ENCODE measurements at places on chromosomes 2 and 18.

- DNase-seq = no peak
These were observed 9.1 kb downstream of the CAPN14 start for GRCh38 chr2:31208240-31208639.

- DNase-seq = no peak
These were observed 17.5 kb downstream of the CYRIA start for GRCh38 chr2:16647992-16648617.

- DNase-seq = no peak
These were observed 74.2 kb downstream of the GLI2 start for GRCh38 chr2:120809609-120810440.

GRCh38 chr2:133171393-133172004, 396.8 kb downstream of the NCKAP5 start:
- peak; percentile 69 for DNase-seq

GRCh38 chr2:23419171-23420090, 34.5 kb downstream of the KLHL29 start:
- DNase-seq = no peak

GRCh38 chr2:178205853-178206521, 11.7 kb downstream of the OSBPL6 start:
- DNase-seq = no peak

GRCh38 chr2:133817680-133818566, 249.7 kb upstream of the NCKAP5 start:
- DNase-seq = peak; percentile 90

GRCh38 chr2:138125306-138126288, 161.3 kb downstream of the HNMT start:
- DNase-seq = no peak

- DNase-seq = no peak
These were observed 4.8 kb upstream of the TMEM37 start for GRCh38 chr2:119426801-119427395.

DNA sequence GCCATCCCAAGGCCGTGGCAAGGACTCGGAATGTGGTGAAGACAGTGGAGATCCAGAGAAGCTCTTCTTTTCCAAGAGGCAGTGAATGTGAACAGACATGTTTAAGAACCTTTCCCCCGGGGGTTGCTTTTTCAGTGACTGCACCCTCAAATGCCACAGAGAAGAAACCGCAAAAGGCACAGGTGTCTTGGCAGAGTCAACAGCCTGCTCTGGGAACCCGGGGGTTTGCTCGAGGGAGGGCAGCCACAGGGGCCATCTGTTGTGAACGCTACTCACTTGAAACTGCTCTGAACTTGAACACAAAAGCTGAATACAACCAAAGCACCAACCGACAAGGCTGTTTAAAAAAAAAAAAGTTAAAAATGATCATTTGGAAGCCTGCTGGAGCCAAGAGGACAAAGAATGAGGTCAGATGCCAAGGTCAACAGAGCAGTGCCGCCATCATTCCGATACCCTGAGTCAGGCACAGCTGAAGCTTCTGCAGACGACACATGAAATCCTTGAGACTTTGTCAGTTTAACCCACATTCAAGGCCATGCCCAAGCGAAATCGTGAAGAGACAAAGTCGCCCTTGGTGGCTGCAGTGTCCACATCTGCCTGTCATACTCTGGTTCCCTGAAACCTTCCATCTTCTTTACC, 47.4 kb downstream of the PSMG2 start:
- no peak for DNase-seq

- DNase-seq = no peak
These were observed 37.4 kb upstream of the THUMPD2 start for GRCh38 chr2:39816428-39816827.

- DNase-seq = no peak
These were observed 223.2 kb upstream of the PXDN start for GRCh38 chr2:1967242-1968208.

- no peak for DNase-seq
These were observed 64.9 kb downstream of the BOD1L2 start for GRCh38 chr18:57211776-57212175.

GRCh38 chr2:210267698-210268097, 42.5 kb upstream of the ACADL start:
- no peak for DNase-seq

DNA sequence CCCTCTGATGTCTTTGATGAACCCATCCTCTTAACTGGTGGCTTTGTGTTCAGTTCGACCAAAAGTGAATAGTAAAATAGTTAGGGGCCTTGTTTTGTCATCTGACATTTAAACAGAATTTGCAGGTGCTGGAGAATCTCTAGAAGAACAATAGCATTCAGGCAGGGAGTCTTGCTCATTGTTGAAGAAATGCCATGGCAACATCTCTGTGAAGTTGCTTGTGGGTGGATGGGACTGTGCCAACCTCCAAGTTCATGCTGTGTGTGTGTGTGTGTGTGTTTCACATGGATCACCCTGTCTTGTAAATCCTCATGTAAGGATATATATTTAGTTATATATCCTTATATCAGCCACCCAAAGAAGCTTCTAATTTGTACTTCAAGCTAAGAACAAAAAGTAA, 66.7 kb downstream of the SKA1 start:
- no peak for DNase-seq

DNA sequence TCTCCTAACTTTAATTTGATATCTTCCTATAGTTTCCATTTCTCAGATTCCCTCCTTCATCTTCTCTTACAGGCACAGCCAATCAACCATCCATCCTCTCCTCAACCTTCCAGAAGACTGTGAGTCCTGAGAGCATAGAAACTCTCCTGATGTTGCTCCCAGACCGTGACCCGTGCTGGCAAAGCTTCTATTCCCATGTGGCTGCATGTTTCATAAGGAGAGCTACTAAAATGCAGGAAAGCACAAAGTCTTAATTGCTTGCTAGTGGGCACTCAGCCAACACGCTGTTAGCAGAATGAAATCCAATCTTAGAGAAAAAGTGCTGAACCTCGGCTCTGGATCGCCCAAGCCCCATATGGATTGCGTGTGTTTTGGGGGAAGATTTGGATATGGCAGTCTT, 1244.7 kb upstream of the ZEB2 start:
- DNase-seq = no peak

DNA sequence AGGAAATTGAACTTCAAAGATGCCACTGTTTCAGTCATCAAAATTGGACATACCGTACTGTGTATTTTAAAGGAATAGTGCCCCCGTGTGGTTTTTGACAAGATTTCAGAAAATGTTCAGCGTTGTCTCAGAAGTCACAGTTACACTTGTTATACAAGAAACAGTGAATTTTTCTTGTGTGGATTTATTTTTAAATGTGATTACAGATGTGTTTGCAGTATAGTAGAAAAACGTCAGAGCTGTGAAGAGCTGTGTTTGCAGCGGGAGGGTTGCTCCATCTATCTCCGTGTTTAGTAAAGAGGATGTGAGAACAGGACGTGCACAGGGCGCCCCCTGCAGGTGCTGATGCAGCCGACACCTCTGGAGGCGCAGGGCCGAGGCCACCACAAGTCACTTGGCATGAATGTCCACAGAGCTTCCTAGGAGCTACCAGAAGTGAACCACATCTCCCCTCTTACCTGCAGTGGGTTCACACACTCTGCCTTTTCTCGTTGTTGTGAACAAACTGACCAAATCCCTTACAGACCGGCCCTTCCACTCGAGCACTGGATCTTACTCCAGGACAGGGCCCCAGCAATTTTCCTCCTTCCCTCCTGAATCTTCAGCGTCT, 73.1 kb downstream of the CACNB4 start:
- DNase-seq = peak; percentile 35

- DNase-seq = no peak
These were observed 38.7 kb downstream of the E2F6 start for GRCh38 chr2:11427224-11427623.

GRCh38 chr2:20916604-20917286, 93.8 kb upstream of the LDAH start:
- no peak for DNase-seq

DNA sequence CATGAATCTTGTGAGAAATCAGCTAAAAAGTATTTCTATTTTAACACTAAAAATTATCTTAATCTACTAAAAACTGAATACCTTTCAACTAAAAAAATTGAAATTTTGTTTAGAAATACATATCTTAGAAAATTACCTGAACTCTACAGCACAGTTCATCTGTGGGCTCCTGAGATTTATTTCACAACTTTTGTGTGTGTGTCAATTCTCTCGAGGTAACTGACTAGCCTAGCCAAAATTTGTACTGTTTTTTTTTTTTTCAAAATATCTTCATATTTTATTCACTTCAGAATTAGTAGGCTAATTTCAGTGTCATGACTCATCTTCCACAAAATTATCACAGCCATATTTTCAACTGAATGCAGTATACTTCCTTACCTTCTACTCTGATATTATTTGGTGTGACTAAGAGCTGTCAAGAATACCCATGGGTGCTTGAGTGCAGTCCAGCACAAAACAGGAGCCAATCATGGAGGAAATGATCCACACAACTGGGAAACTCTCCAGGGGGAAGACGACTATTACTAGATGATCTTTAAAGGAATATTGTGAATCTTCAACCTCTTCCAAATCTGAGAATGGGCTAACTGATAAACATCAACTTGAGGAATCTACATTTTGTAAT, 174.6 kb downstream of the ZNF385B start:
- DNase-seq = no peak

DNA sequence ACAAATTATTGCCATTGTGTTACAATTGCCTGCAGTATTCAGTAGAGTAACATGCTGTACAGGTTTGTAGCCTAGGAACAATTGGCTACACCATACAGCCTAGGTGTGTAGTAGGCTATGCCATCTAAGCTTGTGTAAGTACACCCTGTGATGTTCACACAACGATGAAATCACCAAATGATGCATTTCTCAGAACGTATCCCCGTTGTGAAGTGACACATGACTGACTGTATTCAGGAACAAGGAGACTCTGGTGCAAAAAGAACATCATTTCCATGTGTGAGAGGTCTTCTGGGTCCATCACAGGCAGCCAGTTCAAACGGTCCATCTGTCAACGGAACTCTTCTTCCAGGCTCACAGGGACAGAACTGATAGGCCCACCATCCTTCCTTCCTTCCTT, 263.7 kb downstream of the ANAPC1 start:
- no peak for DNase-seq

DNA sequence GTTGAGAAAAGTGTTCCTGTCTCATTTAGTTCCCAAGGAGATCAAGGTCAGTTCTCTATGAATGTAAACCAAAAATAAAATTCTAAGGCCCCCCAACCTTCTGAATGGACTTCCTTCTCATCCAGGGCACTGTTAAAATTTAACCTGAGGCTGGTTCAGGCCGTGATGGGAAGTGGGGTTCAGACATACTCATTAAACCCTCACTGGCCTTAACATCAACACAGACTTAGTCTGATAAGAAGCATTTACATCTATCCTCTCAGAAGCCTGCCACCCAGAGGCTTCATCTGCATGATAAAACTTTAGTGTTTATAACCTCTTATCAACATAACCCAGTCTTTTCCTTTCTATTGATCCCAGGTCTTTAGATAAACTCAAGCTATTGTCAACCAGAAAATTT, 22.4 kb downstream of the ITSN2 start:
- no peak for DNase-seq

DNA sequence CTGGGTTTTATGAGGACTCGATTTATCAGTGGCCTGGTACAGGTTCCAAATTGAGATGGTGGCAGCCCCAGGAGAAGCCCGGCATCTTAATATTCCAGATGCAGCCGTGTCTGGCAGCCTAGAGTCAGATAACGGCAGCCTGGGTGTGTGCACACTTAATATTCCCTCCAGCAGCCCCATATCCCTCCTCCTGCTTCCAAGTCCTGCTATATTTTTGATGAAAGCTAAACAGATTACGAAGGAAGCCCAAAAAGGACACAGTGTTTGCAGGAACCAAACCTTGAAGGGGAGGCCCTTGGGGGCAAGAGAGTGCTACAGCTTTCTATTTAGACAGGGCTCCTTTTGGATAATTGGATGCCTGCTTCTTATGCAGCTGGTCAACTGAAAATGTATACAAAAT, 25.1 kb upstream of the ALK start:
- DNase-seq = no peak

Measured in SW 1271 (cell line).